Fibroblast of pulmonary artery (primary cell): ENCODE measurements at places on chromosomes 7 and 10.

GRCh38 chr7:79421751-79422150 is 31.7 kb downstream of the MAGI2 start:
- DNase-seq: no peak

DNA sequence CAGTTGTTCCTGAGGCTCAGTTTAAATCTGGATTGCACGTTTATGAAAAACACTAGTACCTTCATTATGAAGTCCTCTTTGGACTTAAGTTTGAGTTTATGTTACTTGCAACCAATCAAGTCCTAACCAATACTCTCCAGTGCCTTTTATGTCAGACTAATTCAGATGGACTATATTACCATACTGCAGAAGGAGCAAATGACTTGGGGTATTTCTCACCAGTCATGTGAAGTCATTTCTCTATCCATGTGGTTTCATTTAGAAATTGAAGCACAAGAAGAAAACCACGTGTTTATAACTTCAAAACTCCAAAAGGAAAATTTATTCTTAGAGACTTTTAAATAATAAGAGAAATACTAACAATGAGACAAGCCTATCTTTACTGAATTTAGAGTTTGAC is 201.6 kb downstream of the MBL2 start:
- no peak for DNase-seq

- no peak for DNase-seq
These were observed 342.7 kb downstream of the CXCL12 start for GRCh38 chr10:44042075-44042770.

DNA sequence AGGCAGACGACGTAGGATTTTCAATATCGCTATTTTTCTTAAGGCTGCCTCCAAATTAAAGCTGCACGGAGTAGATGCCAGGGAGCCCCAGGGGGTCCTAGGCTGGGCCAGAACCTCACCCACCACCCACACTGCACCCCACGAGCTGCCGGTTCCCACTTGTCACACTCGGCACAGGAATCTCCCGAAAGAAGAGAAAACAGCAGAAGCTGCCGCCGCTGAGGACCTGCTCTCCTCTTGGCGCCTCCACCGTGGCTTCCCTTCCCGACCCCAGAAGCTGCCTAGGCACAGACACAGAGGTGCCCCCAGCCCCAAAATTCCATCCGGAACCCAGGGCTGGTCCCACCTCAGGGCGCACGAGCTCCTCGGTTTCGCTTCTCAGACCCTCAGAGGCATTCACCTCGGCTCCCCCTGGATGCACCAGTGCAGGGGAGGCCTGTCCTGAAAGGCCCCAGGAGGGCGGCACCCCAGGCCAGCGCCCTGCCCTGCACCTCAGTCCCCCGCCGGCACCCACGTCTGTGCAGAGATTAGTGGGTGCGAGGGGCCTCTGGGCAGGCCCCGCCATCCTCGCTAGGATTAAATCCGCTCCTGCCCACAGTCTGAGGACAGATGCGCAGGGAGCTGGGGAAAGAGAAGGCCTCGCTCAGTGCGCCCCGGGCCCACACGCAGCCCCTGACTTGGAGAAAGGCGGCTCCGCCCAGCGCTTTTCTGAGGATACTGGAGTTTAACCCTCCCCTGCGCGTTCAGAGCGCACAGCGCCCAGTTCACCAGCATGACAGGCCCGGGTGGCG is 99.2 kb downstream of the PTPRN2 start:
- no peak for DNase-seq

GRCh38 chr7:39102234-39102633 is 124.5 kb downstream of the POU6F2 start:
- no peak for DNase-seq

DNA sequence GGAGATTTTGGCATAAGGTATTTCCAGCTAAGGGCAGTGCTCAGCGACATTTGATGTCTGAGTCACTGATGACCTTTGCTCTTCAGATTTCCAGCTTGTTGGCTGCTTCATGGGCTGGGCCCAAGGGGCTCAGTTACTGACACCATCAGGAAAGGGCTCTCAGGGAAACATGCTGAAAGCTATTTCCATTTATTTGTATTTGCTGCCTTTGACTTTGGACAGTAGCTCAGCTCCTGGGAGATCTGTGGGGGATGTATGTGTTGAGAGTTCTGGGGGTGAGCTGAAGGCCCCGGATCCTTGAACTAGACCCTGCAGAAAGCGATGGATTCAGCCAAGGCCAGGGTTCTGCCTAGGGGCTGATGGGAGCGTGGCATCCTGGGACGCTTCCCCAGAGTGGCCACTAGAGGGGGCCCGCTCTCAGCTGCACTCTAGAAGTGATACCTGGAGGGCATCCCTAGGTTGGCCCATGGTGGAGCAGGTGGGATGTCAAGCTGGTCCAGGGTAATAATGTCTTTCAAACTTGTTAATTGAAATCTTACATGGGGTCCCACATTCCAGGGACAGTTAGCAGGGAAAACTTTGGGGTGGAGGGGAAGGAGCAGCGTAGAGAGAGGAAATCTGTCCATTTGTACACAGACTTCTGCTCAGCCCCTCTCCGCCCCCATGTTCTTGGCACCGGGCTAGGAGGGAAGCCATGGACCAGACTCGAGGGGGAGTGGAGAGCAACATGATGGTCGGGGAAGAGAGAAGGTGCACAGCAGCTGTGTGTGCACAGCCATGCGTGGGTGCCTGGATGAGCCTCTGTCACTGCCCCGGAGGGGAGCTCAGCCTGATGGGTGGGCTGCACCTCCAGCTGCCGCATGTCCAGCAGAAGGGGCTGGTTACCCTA is 3.0 kb upstream of the BTBD16 start:
- peak; percentile 46 for DNase-seq

GRCh38 chr10:90872648-90873020 is 860 bp downstream of the RPP30 start:
- no peak for DNase-seq

GRCh38 chr7:77484785-77485184 is 52.3 kb upstream of the PTPN12 start:
- no peak for DNase-seq

- DNase-seq: peak; percentile 15
These were observed 52.6 kb downstream of the TRRAP start for GRCh38 chr7:98930921-98931320.

DNA sequence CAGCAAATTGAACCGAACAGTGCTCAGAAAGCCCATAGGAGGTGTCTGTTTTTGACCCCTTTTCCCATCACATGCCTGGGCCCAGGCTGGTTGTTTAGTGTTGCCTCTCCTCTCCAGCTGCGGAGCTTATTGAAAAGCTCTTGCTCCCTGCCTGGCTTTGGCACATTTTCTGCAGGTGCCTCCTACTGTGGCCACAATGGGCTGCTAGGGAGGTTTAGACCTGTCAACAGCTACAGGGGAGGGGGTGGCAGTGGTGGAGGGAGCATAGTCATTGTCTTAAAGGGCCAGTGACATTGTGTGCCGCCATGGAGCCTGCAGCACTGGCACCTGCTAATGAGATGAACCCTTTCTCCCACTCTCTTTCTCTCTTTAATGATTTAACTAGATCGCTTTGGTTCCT is 13.2 kb upstream of the ENO4 start:
- DNase-seq: no peak

GRCh38 chr10:133335246-133336117 is 1.2 kb downstream of the CALY start:
- DNase-seq: peak; percentile 74

DNA sequence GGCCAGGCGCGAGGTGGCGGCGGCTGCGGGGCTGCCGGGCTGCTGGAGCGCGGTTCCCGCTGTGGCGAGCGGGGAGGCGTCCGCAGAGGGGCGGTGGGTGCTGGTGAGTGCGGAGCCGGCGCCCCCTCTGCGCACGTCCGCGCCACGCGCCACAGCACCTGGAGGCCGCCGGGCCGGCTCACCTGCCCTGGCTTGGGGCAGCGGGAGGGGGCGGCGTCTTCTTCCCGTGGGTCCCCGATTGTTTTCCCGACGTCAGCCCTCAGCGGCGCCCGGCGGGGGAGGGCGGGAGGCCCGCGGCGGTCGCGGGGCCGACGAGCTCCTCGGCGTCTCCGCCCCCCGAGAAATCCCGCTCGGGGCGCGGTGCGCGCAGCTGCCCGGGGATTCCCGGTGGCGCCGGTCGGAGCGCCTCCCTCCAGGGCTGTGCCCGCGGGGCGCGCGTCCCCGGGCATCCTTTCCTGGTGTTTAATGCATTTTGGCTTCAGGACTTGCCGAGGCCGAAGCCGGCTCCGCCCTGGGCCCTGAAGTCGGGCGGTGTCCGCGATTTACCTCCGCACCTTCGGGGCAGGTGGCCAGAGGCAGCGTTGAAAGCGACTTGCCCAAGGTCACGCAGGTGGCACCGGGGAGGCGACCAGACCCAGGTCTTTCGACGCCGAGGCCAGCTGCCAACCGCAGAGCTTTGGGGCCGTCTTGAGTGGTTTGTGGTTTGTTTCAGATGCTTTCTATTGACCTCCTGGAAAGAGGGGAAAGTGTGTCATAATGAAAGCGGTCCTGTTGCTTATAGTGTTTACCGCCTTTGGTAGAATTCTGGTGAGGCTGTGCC is 561 bp downstream of the PLEKHA1 start:
- DNase-seq: peak; percentile 42

DNA sequence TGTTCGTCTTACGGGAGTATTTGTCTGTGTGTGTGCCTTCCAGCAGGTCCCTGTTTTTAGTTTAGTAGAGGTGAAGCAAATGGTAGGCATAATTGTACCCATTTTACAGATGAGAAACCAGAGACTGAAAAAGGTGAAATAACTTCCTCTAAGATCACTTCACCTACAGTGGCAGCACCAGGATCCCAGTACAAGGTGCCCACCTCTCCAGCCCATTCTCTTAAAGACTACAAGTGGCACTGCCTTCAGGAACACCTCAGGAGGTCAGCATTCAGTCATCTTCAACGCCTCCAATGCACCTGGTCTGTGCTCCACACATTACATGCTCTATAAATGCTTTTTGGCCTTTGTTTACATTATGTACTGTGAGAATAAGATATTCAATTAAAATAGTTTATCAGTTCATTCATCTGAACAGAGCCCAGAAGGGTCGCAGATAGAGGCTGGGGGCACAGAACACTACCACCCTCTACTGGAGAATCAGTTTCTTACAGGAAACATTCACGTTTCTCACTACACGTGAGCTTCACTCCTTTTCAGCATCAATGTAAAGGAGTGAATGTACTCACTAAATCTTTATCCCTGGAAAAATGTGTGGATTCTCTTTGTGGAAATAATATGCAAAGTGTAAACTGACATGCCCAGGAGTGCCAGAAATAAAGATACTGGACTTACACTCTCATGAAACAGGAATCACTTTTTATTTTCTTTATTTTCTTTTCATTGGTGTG is 45.5 kb upstream of the ABLIM1 start:
- peak; percentile 31 for DNase-seq

- no peak for DNase-seq
These were observed 471.6 kb downstream of the SH2D4B start for GRCh38 chr10:81009296-81009695.

DNA sequence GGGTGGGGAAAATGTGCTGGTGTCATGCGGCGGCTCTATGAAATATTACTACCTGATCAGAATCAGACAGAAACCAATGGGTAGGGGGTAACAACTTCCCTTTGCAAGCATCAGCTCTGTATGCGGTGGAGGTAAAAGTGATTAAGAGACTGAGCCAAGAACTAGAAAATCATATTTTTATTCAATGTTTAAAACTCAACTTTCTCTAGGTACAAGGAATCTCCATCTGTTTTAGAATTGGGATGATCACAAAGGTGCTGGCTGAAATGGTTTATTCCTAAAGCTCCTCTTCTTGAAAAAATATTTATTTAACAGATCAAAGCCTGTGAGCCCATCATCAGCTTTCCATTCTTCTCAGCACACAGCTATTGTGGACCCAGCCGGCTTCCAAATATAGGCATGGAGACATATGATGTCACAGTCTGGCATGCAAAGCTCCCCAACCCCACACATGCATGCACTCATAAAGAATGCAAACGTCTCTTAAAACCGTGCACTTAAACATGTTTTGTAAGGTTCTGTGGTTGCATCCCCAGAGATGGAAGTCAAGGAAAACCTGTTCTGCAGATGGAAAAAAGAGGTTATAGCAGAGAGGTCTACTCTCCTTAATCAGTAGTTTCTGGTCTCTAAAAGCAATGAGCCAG is 126.0 kb downstream of the SKIDA1 start:
- peak; percentile 95 for DNase-seq

DNA sequence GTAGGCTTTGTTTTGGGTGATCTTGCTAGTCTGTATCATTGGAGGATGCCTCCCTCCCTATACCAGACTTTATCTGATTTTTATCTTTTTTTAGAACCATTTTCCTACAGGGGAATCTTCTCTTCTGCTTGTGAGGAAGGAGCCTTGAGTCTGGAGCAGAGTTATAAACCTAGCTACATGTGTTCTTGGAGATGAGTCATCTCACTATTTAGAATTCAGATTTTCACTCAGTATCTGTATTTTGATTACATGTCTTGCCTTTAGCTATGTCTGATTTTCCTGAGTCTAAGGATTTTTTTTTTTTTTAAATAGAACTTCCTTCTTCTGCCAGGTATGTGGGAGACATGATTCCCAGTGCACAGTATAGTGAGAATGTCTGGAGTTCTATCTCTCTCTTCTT is 211.6 kb upstream of the MBL2 start:
- DNase-seq: no peak

DNA sequence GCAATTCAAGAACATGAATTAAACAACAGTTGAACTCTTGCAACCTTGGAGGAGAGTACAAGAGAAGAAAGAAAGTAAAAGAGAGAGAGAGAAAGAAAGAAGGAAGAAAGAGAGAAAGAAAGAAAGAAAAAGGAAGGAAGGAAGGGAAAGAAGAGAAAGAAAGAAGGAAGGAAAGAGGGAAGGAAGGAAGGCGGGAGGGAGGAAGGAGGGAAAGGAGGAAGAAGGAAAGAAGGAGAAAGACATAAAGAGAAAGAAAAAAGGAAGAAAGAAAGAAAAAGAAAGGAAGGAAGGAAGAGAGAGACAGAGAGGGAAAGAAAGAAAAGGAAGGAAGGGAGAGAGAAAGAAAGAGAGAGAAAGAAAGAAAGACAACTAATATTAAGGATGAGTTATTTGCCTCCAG is 1106.7 kb downstream of the TYW1 start:
- no peak for DNase-seq

DNA sequence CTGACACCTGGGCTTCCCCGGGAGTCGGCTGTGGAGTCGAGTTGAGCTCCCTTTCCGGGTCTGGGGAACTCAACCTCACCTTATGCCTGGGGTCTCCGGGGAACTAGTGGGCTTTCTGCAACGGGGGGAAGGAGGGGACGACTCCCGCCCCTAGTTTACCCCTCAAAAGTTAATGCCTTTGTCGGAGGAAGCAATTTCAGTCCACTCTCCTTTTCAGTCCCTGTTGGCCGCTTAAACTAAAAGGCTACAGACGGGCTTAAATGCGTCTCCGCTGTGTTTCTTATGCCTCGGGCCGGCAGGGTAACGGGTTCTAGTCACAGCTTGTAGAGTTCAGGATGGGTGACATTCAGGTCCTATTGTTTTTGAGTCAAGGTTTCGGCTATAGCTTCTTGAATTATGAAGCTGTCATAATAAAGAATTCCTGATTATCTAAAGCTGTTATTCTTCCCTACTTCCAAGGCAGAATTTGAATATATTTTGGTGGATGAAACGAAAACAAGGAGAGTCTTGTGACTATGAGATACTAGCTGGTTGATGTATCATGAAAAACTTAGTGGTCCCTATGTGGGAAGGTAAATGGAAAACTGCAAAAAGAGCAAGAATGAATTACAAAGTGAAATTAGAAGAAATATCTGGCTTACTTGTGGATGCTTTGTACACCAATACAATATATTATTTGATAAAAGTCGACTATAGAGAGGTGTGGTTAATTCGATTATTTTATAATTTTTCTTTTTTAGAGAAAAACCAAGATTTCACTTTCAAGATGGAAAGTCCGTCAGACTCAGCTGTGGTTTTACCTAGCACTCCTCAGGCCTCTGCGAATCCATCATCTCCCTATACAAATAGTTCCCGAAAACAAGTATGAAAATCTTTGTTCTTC is 495 bp downstream of the SFR1 start:
- no peak for DNase-seq
